Stimulated activated CD4-positive, alpha-beta T cell treated with anti-CD3 and anti-CD28 coated beads, Interleukin-1b, Interleukin-23, amount 100 ng/mL, for 1 hour (primary cell): ENCODE measurements at places on chromosomes 1 and 21.

- no peak for DNase-seq
Measured at GRCh38 chr21:34593954-34594531, 20.9 kb downstream of the RCAN1 start.

GRCh38 chr1:24768873-24769605 lies 23.8 kb downstream of the CLIC4 start:
- no peak for DNase-seq

DNA sequence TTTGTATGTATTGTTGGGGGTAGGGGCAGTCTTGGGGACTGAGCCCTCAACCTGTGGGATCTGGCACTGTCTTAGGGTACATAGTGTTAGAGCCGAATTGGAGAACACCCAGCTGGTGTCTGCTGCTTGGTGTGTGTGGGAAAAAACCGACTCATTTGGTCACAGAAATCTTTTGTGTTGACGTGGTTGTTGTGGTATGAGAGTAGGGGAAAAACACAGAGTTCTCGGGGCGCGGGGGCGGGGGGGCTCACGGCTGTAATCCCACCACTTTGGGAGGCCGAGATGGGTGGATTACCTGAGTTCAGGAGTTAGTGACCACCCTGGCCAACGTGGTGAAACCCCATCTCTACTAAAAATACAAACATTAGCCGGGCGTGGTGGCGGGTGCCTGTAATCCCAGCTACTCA lies 15.3 kb upstream of the SRSF10 start:
- no peak for DNase-seq

DNA sequence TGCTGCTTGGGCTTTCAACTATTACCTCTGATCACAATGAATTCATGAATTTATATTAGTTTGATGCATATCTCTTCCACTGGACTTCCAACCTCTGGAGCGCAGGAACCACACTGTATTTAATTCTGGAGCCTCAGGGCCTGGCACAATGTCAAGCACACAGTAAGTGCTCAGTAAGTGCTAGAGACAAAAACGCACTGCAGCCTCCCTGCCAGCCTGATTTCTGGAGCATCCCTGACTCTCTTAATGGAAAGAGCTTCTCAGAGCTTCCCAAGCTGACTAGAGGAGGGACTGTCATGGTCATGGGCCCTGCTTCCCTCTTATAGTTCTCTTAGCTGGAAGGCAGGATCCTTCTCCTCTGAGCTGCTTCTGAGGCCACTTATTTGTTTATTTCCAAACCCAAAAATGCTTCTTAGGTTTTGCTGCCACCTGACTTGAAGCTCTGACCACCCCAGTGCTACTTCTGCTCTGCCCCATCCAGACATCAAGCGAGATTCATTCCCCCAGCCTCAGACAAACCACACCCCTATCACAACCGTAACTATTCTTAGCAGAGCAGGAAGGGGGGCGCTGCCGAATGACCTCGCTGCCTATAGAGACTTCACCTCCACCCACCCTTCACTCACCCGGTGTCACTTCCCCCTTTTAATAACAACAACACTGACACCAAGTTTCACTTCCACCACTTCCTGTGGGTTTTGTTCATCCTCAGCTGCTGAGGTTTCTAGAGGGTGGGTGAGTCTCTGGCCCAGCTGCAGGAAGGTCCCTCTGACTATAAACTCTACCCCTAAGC lies 33.6 kb downstream of the NUAK2 start:
- peak; percentile 50 for DNase-seq

GRCh38 chr21:42187976-42188653 lies 30.8 kb upstream of the ABCG1 start:
- DNase-seq = peak; percentile 52

DNA sequence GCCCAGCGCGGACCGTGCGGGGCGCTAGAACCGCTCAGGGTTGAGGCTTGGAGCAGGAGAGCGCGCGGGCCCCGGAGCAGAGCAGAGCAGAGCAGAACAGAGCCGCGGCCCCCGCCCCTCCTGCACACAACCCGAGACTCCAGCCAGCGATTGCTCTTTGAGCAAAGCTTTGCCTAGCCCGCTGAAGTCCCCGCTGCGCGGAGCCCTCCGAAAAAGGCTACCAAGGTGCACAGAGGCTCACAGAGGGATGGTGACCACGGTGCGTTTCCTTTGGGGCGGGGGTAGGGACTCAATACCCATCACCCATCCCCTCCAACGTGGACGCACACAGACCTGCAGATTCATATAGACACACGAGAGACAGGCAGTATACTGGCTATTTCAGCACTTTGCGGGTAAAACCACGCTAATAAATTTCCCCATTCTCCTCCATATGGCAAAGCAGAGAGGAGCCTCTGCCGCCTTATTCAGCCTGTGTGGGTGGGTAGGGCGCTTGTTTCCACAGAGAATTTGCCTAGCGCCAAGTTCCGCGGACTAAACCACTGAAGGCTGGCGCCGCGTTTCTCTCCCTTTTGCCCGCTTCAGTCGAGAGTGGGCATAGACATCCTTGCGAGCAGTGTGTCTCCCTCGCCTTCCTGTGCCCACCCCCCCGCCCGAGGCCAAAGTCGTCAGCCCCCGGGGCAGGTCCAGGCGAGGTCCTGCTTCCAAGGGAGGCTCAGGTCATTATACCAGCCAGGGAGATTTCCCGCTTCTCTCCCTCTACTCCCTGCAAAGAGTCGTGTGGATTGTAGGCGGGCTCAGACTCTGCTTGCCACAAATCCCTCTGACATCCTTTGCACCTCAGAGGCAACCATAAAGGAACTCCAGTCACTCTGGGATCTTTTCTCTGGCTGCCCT lies 8.5 kb downstream of the HLX start:
- no peak for DNase-seq
